ENCODE measurements at places on chromosomes 3 and 15.

GRCh38 chr15:25772500-25772899 lies 90.6 kb downstream of the ATP10A start:
- no peak for DNase-seq

DNA sequence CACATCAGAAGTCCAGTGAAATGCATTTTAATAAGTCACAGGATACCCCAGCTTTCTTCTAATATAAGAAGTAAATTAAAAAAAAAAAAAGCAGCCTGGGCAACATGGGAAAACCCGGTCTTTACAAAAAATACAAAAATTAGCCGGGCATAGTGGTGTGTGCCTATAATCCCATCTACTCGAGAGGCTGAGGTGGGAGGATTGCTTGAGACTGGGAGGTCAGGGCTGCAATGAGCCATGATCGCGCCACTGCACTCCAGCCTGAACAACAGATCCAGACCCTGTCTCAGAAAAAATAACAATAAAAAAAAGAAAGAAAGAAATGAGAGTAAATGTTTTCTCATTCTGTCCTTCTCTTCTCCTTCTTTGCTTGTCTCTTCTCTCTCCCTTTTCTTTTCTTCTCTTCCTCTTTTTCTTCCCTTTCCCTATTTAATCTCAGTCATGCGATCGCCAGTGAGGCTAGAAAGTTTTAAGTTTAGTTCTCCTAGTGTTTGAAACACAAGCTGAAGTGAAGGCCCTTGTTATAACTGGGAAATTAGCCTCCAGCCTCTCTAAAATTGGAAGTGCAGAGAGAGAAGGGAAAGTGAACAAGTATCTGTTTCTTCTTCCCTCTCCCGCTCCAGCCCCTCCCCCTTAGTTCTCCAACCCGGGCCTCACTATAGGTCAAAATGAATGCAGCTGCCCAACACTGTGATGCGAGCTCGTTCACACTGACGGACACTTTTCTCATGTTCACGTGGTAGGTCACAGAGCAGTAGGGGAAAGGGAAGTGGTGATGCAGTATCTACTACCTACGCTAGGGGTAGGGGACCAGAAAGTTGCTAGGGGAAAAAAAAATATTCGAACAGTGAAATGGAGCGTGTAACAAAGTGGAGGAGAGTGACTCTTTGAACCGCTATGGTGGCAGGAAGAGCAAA lies 23.5 kb upstream of the TSC22D2 start:
- DNase-seq: no peak

DNA sequence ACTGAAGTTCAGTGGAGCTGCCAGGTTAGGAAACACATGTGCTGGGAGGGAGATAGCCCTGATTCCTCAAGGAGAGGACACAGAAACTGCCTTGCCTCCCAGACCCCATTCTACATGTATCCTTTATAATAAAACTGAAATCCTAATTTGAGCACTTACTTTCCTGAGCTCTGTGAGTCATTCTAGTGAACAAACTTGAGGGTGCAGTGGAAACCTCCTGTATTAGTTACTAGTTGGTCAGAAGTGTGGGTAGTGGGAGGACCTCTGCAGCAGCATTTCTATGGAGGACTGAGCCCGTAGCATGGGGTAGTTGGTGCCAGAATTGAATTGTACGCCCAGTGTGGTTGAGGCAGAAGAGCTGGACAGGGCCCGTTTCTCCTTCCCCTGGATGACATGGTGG lies 23.9 kb downstream of the ATP1B3 start:
- DNase-seq: no peak

- DNase-seq: no peak
These were observed 100.2 kb downstream of the RORA start for GRCh38 chr15:61128896-61129295.

- DNase-seq: no peak
These were observed 125.6 kb downstream of the LRRK1 start for GRCh38 chr15:101044625-101045235.

- DNase-seq: no peak
These were observed 16.7 kb downstream of the ADAM10 start for GRCh38 chr15:58732625-58733363.

DNA sequence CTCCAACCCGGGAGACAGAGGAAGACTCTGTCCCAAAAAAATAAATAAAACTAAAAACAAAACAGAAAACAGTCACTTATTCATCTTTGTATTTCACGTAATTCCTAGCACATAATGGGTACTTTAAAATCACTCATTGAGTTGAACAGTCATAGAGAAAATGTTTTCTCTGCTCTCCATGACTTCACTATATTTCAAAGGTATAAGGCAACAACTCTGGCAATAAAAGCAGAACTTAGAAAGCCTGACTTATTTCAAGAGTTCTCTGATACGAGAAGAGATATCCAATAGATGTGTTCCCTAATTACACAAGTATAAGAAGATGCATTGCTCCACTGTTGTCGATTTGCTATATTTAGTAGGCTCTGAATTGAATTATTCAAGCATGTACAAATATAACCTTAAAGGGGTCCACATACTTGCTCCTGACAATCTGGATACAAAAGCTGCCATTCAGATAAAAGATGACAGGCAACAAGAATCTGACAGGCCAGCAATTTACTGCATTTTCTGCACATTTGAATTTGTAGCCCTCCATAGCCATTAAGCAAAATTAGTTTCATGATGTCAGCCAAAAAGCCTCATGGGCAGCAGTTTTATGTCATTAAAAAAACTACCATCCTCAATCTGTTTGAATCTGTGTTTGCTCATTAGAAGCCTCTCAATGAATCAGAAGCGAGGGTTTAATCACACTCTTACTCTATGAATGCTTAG lies 47.9 kb downstream of the PEAK1 start:
- DNase-seq: no peak

- no peak for DNase-seq
These were observed 28.3 kb upstream of the AP4E1 start for GRCh38 chr15:50880206-50880605.

GRCh38 chr15:71440489-71441110 lies 325.3 kb downstream of the THSD4 start:
- peak; percentile 74 for DNase-seq

DNA sequence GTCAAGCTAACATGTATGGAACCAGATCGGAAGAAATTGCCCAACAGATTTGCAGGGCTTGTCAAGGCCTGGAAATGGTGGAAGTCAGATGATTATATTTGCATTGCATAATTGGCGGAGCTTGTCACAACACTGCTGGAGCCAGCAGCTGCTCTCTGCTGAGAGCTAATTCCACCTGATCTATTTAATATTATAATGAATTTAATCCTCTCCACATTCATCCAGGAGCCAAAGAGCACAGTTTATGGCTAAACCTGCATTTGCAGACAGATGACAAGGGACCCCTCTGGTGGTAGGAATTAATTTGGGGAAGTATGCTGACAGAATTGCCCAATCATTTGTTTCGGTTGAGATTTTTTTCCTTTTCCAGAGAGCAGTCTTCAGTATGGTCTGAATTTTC lies 730.2 kb downstream of the TUSC7 start:
- no peak for DNase-seq

DNA sequence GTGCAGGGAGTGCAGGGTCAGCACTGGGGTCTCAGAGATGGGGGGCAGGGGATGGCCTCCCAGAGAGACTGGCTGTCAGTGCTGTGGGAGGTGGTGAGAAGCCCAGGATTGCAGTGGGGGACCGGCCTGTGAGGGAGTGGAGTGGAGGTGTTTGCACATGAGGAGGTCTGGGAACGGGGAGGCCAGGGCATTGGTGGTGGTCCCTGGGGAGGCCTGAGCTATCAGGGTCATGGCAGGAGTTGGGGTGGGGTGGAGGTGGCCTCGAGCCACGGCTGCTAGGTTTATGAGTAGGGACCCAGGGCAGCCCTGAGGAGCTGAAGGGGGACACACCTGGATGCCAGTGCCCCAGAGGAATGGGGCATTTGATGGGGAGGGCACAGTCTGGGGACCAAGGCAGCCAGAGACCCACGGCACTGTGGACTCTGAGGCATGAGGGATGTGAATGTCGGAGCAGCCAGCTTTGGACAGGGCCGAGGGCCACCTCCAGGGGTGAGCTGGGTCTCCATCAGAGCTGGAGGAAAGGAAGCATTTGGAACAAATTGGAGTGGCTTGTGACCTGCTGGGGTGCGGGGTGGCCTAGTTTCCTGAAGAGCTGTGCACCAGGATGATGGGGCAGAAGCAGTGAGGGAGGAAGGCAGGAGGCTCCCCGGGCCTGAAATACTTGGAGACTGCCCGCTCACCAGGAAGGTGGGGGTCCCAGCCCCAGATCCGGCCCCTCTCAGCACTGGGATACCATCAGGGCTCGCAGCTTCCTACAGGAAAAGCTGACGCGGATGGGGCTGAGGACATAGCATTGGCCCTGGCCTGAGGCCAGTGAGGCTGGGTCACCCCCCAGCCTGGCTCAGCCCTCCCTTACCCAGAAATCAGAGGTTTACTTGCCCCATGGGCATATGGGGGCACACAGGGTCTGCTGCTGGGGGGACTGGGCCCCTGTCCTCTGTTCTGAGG lies 9.5 kb upstream of the CSPG4 start:
- no peak for DNase-seq

GRCh38 chr3:11626084-11626463 lies 17.6 kb downstream of the VGLL4 start:
- DNase-seq: no peak

DNA sequence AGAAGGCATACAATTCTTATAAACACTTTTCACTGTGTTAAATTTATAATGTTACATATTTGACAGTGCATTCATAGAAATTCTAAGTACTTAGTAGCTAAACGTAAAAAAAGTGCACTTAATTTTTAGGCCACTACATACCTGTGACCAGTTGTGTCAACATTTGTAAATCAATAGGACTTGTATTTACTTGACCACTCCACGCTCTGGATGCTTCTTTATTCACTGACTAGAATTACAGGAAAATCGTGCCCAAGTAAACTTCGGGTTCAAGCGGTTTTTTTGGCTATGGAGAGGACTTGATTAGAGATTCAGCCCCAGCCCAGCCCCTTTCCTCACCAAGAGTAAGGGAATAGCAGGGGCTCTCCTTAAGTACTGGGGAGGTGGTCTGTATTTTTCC lies 21.8 kb downstream of the WDR53 start:
- DNase-seq: no peak

GRCh38 chr3:147424581-147425387 lies 15.6 kb downstream of the ZIC1 start:
- DNase-seq: no peak

GRCh38 chr3:113124256-113124830 lies 87.0 kb upstream of the BOC start:
- DNase-seq: no peak

- DNase-seq: no peak
These were observed 11.6 kb downstream of the ETV5 start for GRCh38 chr3:186097317-186097662.

- DNase-seq: peak; percentile 34
These were observed 9.4 kb upstream of the MESP1 start for GRCh38 chr15:89760303-89761008.

- DNase-seq: no peak
These were observed 198.6 kb downstream of the KBTBD8 start for GRCh38 chr3:67196677-67197076.

DNA sequence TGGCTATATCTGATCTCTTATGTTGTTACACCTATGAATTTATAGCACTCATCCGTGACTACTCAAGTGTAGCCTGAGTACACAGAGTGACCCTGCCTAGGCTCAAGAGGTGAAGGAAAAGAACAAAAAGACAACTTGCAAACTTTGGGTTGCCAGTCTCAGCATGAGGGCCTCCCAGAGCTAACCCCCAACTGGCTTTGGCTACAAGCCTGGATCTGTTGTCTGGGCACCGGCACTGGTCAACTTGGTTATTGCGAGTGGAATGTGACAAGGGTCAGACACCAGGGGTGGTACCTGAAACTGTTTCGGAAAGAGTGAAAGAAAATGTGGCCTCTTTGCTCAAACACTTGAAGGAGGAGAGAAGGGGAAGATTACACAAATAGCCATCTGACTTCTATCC lies 49.5 kb upstream of the BCL6 start:
- DNase-seq: no peak

DNA sequence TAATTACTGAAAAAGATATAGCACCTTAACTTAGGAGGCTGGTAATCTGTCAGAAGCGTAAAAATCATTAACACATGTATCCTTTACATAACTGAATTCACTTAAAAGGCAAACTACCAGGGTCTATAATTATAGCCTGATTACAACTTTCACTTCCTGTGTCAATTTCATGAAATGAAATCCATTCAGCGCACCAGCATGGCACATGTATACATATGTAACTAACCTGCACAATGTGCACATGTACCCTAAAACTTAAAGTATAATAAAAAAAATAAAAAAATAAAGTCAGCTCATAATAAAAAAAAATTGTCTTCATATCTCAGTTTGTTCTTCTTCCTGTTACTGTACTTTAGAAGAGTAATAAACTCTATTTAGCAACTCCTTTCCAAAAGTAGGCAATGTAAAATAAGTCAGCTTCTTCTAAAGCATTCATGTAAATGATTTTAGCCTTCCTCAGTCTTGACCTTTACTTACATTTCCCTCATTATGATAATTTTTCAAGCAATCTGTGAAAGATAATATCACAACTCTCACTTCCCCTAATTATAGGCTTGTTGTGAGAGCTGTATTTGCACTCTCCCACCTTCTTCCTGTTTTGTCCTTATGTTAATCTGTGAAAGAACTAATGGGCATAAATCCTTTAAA lies 50.1 kb downstream of the KBTBD8 start:
- no peak for DNase-seq

GRCh38 chr3:159169828-159170227 lies 368.0 kb downstream of the MFSD1 start:
- peak; percentile 99 for DNase-seq

- DNase-seq: no peak
These were observed 25.8 kb upstream of the ALDH1A3 start for GRCh38 chr15:100853676-100854440.

- no peak for DNase-seq
These were observed 47.2 kb upstream of the IREB2 start for GRCh38 chr15:78390826-78391225.

GRCh38 chr3:197260491-197261163 lies 37.8 kb downstream of the DLG1 start:
- DNase-seq: no peak

DNA sequence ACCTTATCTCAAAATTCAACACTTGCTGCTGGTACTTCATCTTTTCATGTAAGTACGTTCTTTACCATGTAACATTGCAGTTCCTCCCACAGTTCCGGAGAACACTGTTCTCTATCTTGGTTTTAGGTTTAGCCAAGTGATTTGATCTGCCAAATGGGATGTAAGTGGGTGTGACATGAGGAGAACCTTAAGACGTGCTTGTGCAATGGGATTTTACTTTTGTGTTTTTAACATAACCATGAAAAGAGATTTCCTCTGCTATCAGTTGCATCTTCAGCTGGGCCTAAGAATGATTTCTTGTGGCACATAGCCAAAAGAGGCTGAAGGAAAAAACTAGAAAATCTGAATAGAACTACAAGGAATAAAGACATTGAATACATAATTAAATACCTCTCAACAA lies 894.5 kb upstream of the ALCAM start:
- DNase-seq: no peak

DNA sequence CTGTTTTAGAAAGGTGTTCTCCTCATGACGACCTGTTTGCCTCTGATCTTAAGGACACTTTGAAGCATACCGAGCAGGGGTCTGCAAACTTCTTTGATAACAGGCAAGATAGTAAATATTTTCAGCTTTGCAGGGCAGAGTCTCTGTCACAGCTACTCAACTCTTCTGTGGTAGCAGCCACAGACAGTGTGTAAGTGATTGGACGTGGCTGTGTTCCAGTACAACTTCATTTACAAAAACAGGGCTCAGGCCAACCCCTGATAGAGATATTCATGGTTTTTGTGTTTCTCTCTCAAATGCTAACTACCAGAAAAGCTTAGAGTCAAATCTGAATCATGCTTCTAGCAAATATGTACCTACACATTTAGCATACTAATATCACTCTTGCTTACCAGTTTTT lies 51.5 kb downstream of the TGFBR2 start:
- DNase-seq: peak; percentile 43

GRCh38 chr3:130565224-130565623 lies 48.2 kb downstream of the COL6A6 start:
- DNase-seq: no peak

- no peak for DNase-seq
These were observed 64.4 kb downstream of the ATP13A5 start for GRCh38 chr3:193314161-193314560.
